ENCODE measurements at places on chromosomes 12 and 14.

DNA sequence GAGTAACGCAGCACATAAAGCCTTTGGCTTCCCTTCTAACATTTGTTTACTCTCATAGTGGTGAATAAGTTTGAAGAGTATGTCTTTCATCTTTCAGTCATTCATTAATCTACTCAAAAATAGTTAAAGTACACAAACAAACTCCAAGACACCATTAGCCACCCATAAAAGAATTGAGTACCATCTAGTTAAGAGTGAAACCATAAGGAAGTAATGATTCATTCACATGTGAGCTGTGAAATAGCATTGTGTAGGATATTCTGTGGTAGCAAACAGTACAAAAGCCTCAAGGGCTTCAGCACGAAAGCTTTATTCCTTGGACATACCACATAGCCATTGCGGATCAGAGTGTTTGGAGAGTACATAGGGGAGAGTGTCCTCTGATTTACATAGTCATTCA, 13.9 kb downstream of the SYT1 start:
- no peak for DNase-seq

GRCh38 chr12:54981796-54982195, 2.8 kb downstream of the TESPA1 start:
- DNase-seq, result no peak

GRCh38 chr12:2233034-2233433, 180.2 kb downstream of the CACNA1C start:
- no peak for DNase-seq

DNA sequence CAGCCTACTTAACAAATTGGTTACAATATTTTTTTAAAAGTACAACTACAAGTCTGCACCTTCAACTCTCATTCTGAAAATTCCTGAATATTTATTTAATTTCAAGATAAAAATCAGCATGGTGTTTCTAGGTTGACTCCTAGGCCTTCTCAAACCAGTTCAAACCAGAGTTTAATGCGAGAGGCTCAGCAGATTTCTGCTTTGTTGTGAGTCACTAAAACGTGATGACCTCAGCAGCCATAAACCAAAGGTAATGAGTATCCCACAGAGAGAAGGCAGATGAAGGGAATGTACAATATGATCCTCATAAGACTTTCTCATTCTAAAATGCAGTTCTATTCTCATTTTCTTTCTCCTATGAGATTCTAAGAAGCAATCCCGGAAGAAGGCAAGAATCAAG, 1.5 kb downstream of the PRDM4 start:
- no peak for DNase-seq

DNA sequence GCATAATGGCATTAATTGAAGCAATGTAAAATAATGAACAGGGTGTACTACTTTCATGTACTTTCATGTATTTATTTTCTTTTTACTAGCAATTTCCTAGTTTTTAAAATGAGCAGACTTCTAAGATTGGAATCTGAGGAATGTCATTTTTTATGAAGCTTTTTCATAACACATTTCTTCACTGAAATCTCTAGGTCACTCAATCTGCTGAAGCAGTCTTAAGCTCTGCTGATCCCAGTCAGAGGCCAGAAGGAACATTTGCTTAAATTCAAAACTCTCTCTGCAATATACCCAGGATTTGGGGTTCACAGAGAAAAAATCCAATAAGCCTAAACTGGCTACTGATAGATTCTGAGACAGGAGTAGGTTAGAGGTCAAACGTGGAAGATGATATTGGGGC, 73.6 kb upstream of the CNTN1 start:
- DNase-seq, result no peak

- no peak for DNase-seq
Measured at GRCh38 chr12:47989023-47989417, 15.3 kb downstream of the COL2A1 start.

GRCh38 chr12:55946553-55946952, 15.6 kb downstream of the DGKA start:
- no peak for DNase-seq

GRCh38 chr14:68111853-68112270, 292.3 kb downstream of the RAD51B start:
- DNase-seq, result no peak

DNA sequence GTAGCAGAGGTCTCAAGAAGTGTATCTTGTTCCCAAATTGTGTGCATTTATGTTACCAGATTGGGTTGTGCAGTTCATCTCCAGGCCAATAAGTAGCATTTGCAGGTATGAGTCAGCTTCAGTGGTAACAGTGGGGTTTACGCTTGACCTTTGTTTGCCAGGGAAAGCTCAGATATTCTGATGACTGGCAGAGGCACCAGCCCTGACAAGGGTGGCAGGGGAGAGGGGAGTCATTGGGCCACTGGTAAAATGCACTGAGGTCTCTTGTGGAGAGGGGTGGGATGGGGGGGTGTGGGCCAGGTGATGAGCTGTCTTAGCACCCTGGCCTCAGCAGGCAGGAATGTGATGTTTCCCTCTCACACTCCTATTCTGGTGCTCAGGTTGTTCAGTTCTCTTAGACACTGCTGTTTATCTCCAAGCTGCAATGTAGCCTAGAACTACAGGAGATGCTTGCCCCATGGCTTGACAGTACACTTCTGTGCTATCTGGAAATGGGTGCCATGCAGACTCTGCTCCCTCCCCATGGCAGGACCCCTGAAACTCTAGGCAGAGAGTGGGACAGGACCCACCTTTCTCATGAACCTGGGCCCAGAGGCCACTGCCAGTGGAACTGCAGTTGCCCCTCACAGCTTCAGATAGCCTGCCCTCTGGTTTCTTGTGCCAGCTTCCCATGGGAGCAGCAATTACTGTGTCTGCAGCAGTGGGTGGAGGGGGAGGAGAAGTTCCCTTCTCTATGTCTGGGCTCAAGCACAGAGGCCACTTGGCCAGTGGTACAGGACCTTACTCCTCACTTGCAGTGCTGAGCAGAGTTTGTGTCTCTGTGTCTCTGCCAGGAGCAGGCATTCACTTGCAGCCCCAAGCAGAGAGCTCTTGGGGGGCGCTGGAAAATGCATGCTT, 31.9 kb downstream of the USP15 start:
- no peak for DNase-seq

GRCh38 chr14:32468955-32469354, 139.9 kb downstream of the AKAP6 start:
- no peak for DNase-seq

- DNase-seq, result no peak
Measured at GRCh38 chr14:68225321-68225720, 405.7 kb downstream of the RAD51B start.

DNA sequence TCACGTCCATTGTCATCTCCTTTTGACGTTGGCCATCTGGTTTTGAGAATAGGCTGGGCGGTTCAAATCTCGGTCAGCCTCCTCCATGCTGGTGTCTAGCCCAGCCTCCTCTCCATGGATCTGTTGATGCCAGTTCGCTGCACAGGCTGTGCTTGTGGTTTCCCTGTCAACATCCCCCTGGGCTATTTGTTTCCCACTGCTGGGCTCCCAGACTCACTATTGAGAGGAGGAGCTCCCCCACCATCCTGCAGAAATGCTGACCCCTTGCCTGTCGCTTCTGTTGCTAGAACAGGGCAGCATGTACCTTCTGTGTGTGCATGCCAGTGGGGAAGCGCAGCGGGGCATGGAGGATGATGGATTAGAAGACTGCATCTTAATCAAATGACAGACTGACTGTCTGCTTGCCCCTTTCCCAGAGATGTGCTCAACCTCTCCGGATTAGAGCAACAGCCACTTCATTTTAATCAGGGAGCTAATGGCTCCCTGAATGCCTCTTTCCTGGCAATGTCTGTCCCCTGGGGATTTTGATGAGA, 170.5 kb downstream of the TSPAN9 start:
- no peak for DNase-seq

DNA sequence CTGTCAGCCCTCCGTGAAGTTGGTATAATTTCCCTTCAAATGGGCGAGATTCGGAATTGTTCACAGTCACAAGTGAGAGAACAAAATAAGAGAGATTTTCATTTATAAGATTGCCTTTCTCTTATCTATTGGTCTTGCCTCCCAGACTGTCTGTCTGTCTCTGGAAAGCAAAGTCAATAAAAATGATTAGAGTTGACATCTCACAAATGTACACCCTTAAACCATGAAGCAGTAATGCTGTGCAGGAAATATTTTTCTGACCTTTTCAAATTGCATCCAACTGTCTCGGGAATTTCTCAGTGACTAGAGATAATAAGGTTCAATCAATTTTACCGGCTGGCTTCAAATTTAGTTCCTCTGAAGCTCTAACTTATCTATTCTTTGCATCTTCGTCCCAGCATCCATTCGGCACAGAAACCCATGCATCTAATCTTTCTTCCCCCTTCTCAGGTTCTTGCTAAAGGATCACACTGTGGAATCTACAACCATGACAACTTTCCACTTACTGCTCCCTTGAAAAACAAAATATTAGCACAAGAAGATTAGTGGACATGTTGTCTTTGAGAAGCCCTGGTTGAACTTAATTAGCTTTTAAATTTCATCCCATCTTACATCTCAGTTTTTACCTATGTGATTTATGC, 93.1 kb downstream of the RMST start:
- no peak for DNase-seq

- DNase-seq, result no peak
Measured at GRCh38 chr14:31788340-31788739, 227.1 kb downstream of the NUBPL start.

DNA sequence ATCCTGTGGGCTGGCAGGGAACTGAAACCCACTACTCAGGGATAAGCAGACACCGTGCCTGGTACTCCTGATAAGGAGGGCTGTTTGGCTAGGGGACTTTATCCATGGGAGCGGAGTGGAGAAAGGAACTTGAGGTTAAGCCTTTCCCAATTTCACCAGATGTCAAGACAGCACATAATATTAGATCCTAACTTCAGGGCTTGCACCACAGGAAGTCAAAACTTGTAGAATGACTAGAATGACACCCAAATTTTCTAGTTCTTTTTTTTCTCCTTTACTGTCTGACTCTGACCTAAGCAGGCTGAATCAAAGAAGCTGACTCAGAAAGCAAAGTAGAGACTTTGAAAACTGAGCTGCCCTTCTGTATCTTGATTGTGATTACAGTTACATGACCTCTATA, 7.1 kb upstream of the CGRRF1 start:
- DNase-seq, result no peak

DNA sequence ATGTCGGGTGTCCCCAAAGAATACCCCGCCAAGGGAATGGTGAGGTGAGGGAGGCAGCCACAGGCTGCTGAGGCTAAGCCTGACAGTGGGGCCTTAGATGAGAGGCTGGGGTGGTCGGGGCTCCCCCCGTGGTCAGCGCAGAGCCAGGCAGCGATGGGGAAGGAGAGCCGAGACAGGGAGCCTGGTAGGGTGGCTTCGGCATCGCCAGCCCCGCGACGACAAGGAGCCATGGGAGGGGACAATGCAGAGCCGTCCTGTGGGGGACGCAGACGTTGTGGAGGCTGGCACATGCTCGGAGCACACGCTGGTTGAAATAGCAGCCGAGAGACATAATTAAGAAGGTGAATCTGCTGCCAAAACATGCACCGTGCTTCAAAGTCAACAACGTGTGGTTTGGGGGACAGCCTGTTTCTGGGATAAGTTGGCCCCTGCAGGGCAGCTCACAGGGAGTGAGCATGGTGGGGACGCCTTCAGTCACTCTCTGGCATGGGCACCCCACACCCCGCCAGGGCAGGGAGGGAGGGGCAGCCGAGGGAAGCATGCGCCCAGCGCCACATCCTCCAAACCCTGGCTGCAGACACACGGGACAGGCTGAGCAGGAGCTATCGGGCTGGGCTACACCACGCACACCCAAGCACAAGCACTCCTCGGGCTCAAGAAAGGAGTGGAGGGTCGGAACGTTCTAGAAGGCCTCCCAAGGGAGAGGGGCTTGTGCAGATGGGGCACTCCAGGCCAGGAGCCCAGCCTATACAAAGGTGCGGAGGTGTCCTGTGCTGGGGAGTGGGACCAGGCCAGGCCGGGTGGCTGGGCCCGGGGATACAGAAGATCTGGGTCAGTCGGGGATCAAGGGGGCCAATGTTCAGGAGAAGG, 66.6 kb upstream of the C14orf180 start:
- no peak for DNase-seq

DNA sequence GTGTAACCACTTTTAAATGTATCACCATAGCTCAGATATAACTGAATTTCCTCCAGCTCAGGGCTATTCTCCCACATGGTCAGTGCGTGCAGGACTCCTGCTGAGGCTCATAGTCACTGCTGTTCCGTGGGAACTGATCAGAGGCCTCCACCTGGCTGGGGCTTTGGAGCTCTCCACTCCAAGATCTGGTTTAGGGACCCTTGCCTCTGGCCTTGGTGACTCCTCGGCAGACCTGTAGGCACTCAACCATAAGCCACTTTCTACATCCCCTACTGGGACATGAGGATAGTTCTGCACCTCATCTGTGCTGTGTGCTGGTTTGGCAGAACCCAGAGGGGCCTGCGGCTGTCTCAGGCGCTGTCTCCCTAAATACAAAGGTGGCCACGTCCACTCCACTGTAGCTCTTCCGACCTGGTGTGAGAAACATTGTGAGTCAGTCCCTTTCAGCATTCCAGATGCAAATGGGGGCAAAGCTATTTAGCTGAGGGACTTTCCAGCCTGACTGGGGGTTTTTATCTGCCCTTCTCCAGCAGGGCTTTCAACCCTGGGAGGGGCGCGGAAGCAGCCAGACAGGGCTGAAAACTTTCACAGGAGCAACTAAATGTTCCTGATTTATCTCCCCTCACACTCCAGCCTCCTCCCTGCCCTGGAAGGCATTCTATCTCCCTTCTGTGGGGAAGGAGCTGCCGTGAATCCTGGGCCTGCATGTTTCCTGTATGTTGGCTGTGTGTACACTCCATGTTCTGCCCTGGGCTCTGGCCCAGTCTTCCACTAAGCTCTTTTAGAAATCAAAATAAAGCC, 218.3 kb upstream of the DAAM1 start:
- DNase-seq, result no peak

- DNase-seq, result no peak
Measured at GRCh38 chr12:48777501-48778400, 11.1 kb downstream of the ADCY6 start.

DNA sequence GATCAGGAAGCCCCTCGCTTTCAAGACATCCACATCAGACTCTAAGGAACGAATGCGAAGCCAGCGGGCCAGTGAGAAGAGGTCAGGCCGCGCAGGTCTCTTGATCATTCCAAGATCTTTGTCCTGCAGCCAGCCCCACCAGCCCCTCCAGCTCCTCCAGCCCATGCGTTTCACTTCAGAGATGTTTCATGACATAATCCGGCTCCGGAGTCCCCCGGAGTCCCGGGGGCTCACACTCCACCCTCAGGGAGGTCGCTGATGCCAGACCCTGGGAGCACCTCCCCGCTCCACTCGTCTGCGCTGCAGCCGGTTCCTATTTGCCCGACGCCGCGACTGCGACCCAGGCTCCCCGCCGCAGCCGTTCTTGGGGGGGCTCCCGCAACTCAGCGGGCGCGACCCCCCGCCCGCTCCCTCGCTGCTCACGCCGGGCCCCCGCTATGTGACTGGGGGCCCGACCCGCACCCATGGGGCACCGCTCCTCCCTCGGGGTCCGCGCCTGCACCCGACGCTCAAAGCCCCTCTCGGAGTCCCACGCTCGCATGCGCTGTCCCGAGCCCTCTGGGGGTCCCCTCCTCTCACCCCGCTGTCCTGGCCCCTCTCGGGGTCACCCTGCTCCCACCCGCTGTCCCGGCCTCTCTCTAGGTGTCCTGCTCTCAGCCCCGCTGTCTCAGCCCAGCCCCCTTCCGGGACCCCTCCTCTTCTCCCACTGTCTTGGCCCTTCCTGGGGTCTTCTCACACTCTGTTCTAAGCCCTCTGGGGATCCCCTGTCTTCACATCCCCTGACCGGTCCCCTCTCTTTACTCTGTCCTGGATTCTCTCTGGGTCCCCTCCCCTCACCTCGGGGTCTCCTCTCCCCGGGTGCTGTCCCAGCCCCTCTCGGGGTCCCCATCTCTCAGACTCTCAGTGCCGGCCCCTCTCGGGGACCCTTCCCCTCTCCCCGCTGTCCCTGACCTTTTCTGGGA, 1.1 kb downstream of the TAOK3 start:
- DNase-seq, result peak; percentile 9
